Lung (tissue), 17 donors: ENCODE measurements at places on chromosomes 13 and 19. TPM values are rescaled to one million over a fixed set of nuclear protein-coding genes. Genes with fewer than 3 reads are reported as not detected.

The TGFBR3L gene
- 0.77 TPM for total RNA-seq

The OLFM2 gene
- 5.8 TPM for total RNA-seq

DNA sequence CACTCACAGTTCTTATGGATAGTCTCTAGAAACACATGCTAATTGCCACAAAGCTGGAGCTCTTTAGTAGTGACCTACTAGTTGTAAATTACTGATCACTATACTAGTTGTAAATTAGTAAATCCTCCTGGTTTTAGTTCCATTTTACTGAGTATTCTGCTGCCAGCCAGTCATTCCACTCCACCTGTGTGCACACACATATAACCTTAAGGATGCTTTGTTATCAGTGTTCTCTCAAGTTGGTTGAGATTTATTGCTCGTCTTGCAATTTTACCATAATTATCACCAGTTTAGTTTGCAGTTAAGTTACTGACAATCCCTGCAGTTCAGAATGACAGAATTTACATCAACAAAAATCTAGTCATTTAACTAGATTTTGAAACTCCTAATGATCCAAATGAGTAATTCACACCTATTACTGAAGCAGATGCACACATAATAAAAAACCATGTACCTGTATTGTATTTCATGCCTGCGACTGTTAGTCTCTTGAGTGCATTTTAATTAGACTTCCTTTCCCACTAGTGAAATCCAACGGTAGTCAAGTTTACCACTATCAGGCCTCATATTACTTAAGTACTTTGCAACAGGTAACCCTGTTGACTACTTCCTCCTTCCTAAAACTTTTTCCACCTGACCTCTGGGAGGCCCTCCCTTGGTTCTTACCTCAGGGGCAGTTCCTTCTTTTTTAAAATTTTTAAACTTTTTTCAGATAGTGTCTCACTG is 7.6 kb downstream of the TPT1 start:
- no peak for DNase-seq

The ZNF177 gene
- total RNA-seq = 1.7 TPM

DNA sequence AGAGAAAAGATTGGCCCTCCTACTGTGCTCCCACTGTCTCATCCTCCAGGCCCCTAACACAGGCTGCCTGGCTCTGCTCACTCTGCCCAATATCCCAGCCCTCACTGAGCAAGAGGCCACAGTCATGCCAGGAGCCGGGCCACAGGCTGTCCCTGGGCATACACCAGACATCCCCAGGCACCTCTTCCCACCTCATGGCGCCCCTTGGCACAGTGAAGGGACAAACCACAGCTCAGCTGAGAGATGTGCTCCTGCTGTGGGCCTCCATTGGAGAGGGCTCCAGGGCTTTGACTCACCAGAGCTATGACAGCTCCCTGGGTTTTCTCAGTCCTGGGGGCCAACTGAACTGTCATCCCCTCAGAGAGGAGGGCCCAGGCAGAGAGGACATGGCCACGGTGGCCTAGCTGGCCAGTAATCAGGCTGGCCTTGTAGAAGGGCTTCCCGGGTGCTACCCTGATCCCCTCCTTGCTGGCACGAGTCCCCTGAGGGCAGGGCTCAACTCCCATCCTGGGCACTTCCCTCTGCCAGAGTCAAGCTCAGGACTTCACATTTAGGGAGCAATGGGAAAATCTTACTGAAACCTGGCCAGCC is 220.9 kb downstream of the TUBA3C start:
- DNase-seq = no peak

DNA sequence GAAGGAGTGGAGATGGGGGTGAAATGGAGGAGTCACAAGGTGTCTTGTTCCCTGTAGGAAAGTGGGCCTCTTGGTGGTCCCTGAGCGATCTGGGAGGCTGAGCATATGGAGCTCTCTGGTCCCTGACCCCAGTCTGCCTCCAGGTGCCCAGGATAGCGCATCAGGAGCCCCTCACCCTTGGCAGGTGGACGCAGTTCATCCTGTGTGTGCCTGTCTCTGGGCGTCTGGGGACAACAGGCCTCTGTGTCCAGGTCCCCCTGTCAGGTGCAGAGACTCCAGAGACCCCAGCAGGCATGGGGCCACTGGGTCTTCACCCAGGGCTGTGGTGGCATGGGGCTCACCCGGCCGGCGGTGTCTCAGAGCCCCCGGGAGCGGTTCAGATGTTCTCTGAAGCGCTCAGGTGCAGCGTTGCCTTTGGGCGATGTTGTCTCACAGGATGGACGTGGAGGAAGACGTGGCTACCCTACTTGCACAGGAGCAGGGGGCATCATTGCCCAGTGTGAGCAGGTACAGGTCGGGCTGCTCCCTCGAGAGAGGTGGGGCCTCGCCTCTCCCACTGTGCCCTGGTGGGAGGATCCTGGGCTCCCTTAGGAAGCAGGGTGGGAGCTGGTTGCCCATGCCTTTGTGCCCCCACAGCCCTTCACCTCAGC is 58.1 kb upstream of the TPM4 start:
- no peak for DNase-seq

DNA sequence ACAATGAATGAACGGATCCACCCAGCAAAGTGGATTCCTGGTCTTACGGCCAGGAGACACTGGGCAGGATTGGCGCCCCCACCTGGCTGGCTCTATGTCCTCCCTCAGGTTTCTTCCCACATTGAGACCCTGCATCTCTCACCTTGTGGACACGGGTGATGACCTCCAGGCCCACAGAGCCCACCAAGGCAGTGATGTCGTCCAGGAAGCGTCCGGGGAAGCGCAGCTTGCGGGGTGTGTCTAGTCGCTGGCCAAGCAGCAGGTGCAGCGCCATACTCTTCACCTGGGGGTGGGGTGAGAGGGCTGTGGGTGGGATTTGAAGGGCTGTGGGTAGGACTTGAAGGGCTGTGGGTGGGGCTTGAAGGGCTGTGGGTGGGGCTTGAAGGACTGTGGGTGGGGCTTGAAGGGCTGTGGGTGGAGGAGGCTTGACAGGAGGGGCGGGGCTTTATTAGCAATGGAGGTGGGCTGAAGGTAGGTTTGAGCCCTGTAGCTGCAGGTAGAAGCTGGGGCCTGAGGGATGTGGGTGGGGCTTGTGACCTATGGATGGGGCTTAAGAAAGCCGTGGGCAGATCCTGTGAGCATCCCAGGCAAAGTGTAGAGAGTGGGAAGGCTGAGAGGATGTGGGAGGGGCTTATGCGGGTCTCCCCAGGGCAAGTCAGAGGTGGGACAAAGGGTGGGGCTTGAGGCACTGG is 12.1 kb upstream of the ANGPTL8 start:
- DNase-seq = no peak

DNA sequence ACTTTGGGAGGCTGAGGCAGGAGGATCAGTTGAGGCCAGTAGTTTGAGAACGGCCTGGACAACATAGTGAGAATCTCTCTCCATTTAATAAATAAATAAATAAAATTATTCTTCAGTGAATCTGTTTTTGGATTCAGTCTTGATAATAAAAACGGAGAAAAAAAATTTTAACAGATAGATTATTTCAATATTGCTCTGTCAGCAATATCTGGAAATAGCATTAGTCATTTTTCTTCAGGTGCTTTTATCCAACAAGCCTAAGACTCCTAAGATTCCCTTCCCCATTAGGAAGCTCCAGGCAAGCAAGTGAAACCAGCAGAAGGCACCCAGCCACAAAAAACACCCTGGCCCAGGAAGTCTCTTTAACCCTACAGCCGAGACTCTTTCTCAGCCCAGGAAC is 21.3 kb upstream of the LPAR6 start:
- no peak for DNase-seq

GRCh38 chr19:39701291-39701690 is 3.0 kb upstream of the LGALS14 start:
- no peak for DNase-seq

DNA sequence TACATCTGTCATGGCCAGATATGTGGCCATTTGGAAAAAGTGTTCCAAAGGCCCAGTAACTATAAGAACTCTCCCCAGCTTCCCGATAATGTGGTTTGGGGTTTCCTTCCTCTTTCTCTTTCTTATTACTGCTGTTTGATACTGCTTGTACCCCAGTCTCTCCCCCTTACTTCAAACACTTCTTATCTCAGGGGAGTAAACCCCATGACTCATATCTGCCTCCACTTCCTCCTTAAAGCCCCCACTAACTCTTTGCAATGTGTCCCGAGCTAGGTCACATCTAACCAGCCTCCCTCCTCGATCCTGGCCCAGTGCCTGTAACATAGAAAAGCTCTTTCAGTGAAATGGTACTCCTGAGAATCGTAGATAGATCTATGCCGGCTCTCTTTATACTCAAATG is 82.4 kb upstream of the STARD13 start:
- no peak for DNase-seq

The ITGBL1 gene
- total RNA-seq = 1.1 TPM

GRCh38 chr19:13110099-13110610 is 6.4 kb downstream of the TRMT1 start:
- no peak for DNase-seq

DNA sequence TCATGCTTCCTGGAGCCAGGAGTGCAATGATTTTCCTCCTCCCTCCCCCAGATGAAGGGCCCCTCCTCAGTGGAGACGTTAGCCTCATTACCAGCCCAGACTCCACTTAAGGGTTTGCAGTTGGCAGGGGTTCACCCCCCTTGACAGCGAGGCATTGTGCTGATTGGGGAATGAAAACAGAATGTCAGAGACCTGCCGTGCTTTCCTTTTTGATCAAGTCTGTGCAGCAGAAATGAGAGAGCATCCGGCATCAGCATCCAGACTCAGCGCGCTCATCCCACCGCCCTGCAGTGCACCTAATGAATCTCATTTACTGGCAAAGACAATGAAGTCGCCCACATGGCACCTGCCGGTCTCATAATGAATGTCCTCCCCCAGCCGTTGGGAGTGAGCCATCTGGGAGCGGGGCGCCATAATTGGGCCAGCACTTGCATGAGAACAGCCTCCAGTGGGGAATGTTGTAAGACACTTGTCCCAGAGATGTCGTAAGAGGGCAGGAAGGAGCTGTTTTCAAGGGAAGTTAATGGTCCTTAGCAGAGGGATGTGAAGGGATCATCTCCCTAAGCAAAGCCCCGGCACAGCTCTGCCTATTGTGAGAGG is 98.3 kb upstream of the UQCRFS1 start:
- DNase-seq = no peak
